NCI-H1105 (cell line): ENCODE measurements at places on chromosomes 4 and X.

- DNase-seq, result no peak
Observed at GRCh38 chr4:186172546-186172945, 18.8 kb upstream of the CYP4V2 start.

- DNase-seq, result no peak
Observed at GRCh38 chr4:155496294-155496626, 119.5 kb upstream of the MAP9 start.

- no peak for DNase-seq
Observed at GRCh38 chr4:124025428-124025827, 628.8 kb downstream of the SPRY1 start.

DNA sequence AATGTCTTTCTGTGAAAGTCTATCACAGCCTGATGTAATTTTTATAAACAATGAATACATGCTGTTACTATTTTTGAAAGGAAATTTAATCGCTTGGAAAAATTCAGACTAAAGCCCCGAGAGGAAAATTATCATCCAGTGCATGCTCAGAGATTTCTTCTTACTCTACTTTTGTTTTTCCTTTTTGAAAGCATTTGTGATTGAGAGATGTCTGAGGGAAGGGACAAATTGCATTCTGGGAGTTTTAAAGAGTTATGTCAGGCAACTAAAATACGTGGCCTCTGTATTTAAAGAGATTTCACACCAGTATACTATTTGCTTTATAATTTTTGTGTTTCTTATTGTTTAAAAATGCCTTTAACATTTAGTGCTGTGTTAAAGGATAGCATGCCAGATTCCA lies 1.4 kb upstream of the ZFX start:
- DNase-seq, result no peak

GRCh38 chr4:35649778-35650177 lies 594.5 kb downstream of the ARAP2 start:
- DNase-seq, result no peak

DNA sequence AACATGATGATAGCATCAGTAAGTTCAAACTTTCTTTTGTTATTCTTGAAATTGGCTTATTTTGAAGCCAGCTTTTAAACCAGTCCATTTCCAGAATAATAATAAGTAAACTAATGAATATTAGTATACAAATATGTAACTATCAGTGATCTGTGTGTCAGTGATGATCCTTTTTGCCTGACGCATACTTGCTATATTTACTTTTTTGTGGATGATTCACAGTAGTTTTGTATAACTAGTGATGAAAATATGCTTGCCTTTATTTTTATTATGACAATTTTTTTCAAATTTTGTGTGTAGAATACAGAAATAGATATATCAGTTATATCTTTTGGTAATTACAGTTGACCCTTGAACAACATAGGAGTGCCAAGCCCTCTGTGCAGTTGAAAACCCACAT lies 49.5 kb downstream of the USP53 start:
- DNase-seq, result no peak

- DNase-seq, result no peak
Observed at GRCh38 chrX:73922856-73923455, 360.0 kb downstream of the CHIC1 start.

DNA sequence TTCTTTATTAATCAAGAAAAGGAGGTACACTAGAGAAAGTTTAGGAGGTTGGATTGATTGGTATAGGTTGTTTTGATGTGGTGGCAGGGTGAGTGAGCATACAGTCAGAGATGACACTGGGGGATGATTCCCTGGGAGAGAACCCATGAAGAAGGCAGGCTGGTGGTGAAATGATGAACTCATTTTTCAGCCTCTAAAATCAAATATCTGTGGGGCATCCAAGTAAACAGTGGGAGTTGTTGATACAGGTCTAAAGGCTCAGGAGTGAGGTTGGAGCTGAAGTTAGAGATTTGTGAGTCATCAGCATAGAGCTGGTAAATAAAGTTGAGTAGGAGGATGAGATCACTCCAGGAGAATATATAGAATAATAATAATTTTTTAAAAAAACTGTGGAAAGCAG lies 10.0 kb upstream of the AP1S2 start:
- DNase-seq, result no peak

DNA sequence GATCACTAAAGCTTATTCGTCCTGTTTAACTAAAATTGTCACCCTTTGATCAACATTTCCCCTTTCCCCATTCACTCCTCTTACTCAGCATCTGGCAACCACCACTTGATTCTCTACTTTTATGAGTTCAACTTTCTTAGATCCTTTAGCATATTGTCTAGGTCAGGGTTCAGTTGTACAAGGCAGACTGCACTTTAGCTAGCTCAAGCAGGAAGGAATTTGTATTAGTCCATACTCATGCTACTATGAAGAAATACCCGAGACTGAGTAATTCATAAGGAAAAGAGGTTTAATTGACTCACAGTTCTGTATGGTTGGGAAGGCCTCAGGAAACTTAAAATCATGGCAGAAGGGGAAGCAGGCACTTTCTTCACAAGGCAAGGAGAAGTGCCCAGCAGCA lies 44.3 kb downstream of the TASL start:
- no peak for DNase-seq
